ENCODE measurements at places on chromosomes 12 and 14. TPM values are rescaled to one million over a fixed set of nuclear protein-coding genes. Genes with fewer than 3 reads are reported as not detected.

Gene MEG3
- total RNA-seq = not detected

Gene DIO2
- not detected for total RNA-seq

DNA sequence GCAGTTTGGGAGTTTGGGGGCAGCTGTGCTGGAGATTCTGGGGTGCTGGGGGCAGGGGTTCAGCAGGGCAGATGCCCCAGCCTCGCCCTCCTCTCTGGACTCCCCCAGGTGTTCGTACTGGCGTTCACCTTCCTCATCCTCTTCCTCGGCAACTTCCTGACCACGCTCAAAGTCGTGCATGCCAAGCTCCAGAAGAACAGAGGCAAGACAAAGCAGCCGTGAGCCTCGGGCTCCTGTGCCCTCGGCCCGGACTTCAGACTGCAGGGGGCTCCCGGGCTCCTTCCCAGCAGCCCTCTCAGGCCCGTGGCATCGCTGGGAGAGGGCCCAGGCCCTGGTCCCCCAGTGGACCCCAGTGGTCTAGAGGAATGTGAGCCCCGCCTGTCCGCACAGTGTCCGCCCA, 18.0 kb downstream of the RHOF start:
- peaks cover 37% of the 10 kb centered on the region for H3K4me1 ChIP-seq
- peak overlapping the region; percentile 67 for H3K27ac ChIP-seq
- H3K36me3 ChIP-seq = peaks cover 28% of the 10 kb centered on the region
- no peak for DNase-seq
- no peaks in the 10 kb centered on the region for H3K27me3 ChIP-seq

DNA sequence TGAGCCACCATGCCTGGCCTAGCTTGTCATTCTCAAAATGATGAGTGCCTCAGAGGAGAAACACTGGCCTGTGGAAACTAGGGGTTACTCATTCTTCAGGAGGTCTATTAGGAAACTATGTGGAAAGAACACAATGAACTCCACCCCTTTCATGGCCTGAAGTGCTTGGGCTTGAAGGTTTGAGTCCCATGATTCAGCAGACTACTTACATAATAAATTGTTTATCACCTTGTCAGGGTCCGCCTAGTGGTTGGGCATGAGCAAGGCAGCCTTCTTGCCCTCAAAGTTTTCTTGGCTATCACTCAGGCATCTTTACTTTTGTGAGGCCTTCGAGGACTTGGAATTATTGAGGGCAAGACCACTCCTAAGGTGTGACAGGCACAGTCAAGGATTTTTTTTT, 251.2 kb downstream of the ACSS3 start:
- no peak overlapping the region for H3K27ac ChIP-seq
- H3K4me1 ChIP-seq = no peaks in the 10 kb centered on the region
- DNase-seq = no peak
- no peaks in the 10 kb centered on the region for H3K36me3 ChIP-seq

Gene NFATC4
- not detected for total RNA-seq

Gene AVPR1A
- 0.07 TPM for total RNA-seq

- H3K27me3 ChIP-seq = no peaks in the 10 kb centered on the region
- no peak overlapping the region for H3K4me3 ChIP-seq
- H3K27ac ChIP-seq = no peak overlapping the region
- DNase-seq = no peak
- no peaks in the 10 kb centered on the region for H3K36me3 ChIP-seq
- H3K4me1 ChIP-seq = no peaks in the 10 kb centered on the region
These were observed 23.6 kb upstream of the OR4K2 start for GRCh38 chr14:19851365-19851764.

DNA sequence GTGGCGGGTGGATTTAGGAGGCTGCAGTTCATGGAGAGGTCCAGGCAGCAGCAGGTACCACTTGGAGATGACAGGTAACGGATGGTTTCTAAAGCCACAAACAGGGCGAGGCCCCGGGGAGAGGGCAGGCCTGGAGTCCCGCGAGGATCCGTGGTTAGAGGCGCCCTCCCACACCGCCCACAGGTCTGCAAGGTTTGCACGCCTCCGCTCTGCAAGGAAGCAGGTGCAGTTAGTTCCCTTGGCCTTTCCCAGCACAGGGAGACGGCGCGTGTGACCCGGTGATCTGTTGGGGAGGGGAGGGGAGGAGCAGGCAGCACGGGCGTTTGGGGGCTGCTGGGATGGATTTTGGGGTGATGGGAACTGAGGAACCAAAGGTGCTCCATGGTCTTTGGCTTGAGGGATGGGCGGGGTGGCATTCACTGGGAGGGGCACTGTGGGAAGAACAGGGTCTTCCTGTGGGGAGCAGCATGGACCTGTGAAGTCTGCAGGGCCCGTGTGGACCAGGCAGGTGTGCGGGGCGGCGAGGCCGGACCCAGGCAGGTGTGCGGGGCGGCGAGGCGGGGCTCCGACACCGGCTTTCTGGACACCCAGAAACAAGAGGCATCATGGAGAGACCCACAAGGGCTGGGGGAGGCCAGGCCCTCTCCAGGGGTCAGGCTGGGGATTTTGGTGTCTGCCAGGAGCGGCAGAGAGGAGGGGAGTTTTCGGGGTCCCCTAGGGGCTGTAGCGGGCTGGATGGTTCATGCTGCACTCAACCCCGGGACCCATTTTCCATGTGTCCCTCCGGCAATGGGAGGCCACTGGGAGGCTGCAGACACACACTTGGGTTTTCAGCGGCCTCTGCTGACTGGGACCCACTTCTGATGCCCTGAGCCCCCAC, 29.1 kb downstream of the NOC4L start:
- H3K4me3 ChIP-seq = no peak overlapping the region
- peaks cover 35% of the 10 kb centered on the region for H3K4me1 ChIP-seq
- no peaks in the 10 kb centered on the region for H3K27me3 ChIP-seq
- H3K36me3 ChIP-seq = no peaks in the 10 kb centered on the region

Gene DBX2
- total RNA-seq = not detected

DNA sequence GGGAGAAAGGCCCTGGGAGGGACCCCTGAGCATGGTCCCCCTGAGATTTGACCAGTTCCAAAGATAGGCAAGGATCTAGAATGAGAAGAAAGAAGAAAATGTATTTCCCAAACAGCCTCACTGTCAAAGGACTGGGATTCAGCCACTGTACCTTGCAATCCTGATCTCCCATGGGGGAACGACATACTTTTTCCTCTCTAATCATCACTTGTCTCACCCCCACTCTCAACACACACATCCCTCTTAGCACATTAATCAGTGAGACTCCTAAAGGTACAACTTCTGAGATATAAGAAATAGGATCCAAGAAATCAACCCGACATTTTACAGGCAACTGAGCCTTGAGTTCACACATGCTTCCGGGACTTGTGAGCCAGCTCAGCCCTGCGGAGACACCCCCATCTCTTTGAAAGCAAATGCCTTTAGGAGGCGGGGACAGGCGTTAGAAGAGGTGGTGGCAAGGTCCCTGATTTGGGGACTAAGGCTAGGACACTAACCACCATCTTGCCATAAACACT, 1.4 kb downstream of the MAP3K9 start:
- peak overlapping the region; percentile 67 for H3K4me3 ChIP-seq
- no peaks in the 10 kb centered on the region for H3K36me3 ChIP-seq
- peaks cover 3% of the 10 kb centered on the region for H3K4me1 ChIP-seq
- peak overlapping the region; percentile 19 for H3K27ac ChIP-seq
- H3K27me3 ChIP-seq = peaks cover 3% of the 10 kb centered on the region

DNA sequence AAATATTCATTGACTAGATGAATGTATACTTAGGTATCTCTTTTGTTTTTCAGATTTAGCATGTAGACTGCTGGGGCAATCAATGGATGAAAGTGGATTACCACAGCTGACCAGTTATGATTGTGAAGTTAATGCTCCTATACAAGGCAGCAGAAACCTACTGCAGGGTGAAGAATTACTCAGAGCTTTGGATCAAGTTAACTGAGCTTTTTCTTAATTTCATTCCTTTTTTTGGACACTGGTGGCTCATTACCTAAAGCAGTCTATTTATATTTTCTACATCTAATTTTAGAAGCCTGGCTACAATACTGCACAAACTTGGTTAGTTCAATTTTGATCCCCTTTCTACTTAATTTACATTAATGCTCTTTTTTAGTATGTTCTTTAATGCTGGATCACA, 15.3 kb upstream of the SNAPC1 start:
- DNase-seq = no peak
- no peak overlapping the region for H3K4me3 ChIP-seq
- peaks cover 37% of the 10 kb centered on the region for H3K36me3 ChIP-seq
- H3K27me3 ChIP-seq = no peaks in the 10 kb centered on the region
- H3K27ac ChIP-seq = no peak overlapping the region

Measured in T-cell (primary cell).